ENCODE measurements at places on chromosomes 5 and 9. TPM values are rescaled to one million over a fixed set of nuclear protein-coding genes. Genes with fewer than 3 reads are reported as not detected.

The FOXD1 gene
- 78.6 TPM for total RNA-seq

The FOXD4L4 gene
- total RNA-seq, result 0.67 TPM

The INVS gene
- total RNA-seq, result 22.8 TPM

The CCNO gene
- 8.8 TPM for total RNA-seq

The PCDHGC5 gene
- 1.8 TPM for total RNA-seq

The NUTM2G gene
- not detected for total RNA-seq

The IRX1 gene
- 23.1 TPM for total RNA-seq

The SLC46A2 gene
- not detected for total RNA-seq

Data from mammary epithelial cell (primary cell).